ENCODE measurements at places on chromosomes 11 and 22. TPM values are rescaled to one million over a fixed set of nuclear protein-coding genes. Genes with fewer than 3 reads are reported as not detected.
A peak's percentile ranks its signal among the peaks of the same experiment; 100 is the strongest.

- DNase-seq, result no peak
- H3K27me3 ChIP-seq, result no peaks in the 10 kb centered on the region
- H3K4me1 ChIP-seq, result peaks cover 82% of the 10 kb centered on the region
- H3K27ac ChIP-seq, result peak overlapping the region; percentile 60
- no peaks in the 10 kb centered on the region for H3K36me3 ChIP-seq
- no peak overlapping the region for H3K4me3 ChIP-seq
These were observed 25.0 kb downstream of the MAML2 start for GRCh38 chr11:96317985-96318384.

DNA sequence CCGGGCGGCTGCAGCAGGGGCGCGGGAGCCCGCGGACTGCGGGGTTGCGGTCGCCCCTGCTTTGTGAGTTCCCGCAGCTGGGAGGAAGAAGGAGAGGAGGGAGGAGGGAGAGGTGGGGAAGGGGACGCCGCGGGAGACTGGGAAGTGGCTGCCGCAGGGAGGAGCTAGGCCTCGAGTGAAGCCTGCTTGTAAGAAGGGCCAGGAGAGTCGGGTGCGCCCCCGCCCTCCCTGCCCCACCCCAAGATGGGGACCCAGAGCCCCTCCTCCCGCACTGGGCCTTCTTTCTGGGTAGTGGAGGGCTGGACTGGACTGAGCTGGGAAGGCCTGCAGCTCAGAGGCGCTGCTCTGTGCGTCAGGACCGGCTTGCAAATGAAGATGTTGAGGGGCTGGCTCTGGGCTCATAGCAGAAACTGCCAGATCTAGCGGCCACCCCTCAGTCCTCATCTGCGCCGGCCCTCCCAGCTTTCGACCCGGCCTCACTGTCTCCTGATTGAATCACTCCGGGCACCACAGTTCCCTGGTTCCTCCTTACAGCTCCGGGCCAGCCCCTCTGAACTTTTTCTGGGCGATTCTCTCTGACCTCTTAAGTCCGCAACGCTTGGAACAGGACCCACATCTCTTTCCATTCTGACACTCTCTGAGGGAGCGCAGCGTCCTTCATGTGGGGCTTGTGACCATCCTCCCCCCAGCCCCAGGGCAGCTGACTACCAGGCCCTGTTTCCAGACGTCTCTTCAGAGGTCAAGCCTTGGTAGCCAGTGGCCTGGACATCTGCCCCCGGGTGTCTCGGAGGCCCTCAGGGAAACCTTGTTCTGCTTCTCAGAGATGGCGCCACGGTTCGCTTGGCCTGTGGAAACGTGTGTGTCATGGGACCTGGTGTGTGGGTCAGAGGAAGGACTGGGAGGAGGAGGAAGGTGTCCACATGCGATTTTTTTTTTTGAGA is 21.9 kb downstream of the SERPINH1 start:
- no peaks in the 10 kb centered on the region for H3K36me3 ChIP-seq
- no peaks in the 10 kb centered on the region for H3K27me3 ChIP-seq
- H3K4me3 ChIP-seq, result peak overlapping the region; percentile 72
- H3K27ac ChIP-seq, result peak overlapping the region; percentile 96

DNA sequence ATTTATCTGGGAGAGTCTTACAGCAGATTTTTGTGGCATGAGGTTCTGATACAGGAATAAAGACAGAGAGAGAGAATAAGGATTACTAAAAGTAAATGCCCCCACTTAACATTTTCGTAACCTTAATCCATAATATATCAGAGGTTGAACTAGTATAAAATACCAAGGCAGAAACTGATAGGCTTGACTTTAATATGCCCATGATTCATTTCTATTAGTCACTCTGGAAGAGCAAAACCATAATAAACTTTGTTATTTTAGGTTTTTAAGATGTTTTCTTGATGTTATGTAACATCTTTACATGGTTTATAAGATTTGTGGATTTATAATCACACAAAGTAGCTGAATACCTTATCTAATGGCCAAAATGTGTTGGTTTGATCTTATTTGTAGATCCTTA is 19.1 kb downstream of the GUCY1A2 start:
- H3K4me3 ChIP-seq, result no peak overlapping the region
- no peaks in the 10 kb centered on the region for H3K4me1 ChIP-seq
- H3K36me3 ChIP-seq, result no peaks in the 10 kb centered on the region

Gene TRIM49D1
- total RNA-seq, result not detected

DNA sequence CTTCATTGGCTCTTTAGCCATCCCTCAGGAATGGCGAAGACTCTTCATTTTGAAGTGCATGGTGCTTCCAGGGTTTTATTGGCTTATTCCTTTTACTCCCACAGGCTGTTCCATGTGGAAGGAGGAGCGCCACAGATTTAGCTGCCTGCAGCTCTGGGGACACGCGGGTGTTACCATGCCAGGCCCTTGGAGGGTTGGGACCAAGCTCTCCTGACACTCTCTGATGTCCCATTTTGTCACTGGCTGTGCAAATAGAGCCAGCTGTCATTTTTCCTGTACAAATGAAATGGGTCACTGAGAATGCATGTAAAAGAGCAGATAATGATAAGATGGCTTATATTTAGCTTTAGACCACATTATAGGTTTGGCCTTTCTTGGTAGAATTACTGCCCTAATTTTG is 9.2 kb downstream of the THYN1 start:
- no peaks in the 10 kb centered on the region for H3K27me3 ChIP-seq
- H3K27ac ChIP-seq, result no peak overlapping the region
- H3K4me1 ChIP-seq, result no peaks in the 10 kb centered on the region
- peaks cover 98% of the 10 kb centered on the region for H3K36me3 ChIP-seq
- no peak overlapping the region for H3K4me3 ChIP-seq

GRCh38 chr11:47495011-47495855 is 46.3 kb upstream of the RAPSN start:
- H3K4me1 ChIP-seq, result peaks cover 39% of the 10 kb centered on the region
- no peaks in the 10 kb centered on the region for H3K27me3 ChIP-seq

- no peak overlapping the region for H3K27ac ChIP-seq
- H3K4me1 ChIP-seq, result peaks cover 37% of the 10 kb centered on the region
- DNase-seq, result no peak
- no peaks in the 10 kb centered on the region for H3K36me3 ChIP-seq
These were observed 2.2 kb downstream of the FXYD2 start for GRCh38 chr11:117822074-117823033.

DNA sequence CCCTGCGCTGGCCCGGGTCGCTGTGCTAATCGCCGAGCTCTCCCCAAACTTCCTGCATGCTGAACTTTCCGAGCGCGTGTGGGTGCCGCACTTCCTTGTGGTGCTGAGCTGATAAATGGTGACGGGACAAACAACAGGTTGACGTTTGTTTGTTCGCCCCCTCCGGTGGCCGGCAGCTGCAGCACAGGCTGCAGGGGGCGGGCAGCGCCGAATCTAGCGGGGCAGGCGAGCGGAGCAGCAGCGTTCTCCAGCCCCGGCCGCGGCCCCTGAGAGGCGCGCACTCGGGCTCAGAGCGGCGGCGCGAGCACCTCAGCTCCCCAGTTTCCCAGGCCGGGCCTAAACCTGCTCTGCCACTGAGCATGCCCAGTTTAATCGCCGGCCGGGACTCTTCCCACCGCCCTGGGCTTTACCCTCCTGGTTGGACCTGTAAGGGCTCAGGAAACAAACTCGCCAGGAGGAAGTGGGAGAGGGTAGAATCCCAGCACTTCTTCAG is at the start of gene PDGFD:
TSS of gene PDGFD (minus strand) at position 120 of the 493 bp plus-strand sequence.
- peaks cover 13% of the 10 kb centered on the region for H3K4me1 ChIP-seq
- peak; percentile 80 for DNase-seq
- peak within 1 kb of the TSS; percentile 57 for H3K4me3 ChIP-seq
- peaks cover 8% of the 10 kb centered on the region for H3K27me3 ChIP-seq
- no peaks in the 10 kb centered on the region for H3K36me3 ChIP-seq

DNA sequence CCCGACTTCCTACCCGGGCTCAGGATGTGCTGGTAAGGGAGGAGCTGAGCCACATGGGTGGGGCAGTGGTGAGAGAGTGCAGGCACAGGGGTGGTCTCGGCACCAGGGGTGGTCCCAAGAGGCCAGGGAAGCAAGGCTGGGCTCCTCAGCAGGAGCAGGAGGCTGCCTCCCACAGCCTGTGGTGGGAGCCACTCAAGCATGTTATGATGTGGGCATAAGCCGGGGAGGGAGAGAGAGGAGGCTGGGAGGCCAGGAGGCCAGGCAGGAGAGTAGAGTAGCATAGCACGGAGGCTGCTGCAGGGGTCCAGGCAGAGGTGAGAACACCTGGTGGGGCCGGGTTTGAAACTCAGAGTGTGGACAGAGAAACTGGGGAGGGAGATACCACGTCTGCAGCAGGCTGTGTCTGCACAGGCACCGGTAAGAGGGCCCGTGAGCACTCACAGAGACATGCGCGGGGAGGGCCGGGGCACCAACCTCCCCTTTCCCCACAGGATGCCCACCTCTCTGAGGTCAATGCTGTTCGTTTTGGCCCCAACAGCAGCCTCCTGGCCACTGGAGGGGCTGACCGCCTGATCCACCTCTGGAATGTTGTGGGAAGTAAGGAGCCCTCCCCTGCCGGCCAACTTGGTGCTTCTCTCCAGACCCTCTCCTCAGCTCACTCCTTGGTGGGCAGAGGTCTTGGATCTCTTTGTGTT is 10.7 kb downstream of the ATG16L2 start:
- H3K27ac ChIP-seq, result no peak overlapping the region
- H3K36me3 ChIP-seq, result peaks cover 47% of the 10 kb centered on the region
- H3K4me3 ChIP-seq, result no peak overlapping the region
- peaks cover 25% of the 10 kb centered on the region for H3K4me1 ChIP-seq
- DNase-seq, result no peak
- H3K27me3 ChIP-seq, result no peaks in the 10 kb centered on the region

DNA sequence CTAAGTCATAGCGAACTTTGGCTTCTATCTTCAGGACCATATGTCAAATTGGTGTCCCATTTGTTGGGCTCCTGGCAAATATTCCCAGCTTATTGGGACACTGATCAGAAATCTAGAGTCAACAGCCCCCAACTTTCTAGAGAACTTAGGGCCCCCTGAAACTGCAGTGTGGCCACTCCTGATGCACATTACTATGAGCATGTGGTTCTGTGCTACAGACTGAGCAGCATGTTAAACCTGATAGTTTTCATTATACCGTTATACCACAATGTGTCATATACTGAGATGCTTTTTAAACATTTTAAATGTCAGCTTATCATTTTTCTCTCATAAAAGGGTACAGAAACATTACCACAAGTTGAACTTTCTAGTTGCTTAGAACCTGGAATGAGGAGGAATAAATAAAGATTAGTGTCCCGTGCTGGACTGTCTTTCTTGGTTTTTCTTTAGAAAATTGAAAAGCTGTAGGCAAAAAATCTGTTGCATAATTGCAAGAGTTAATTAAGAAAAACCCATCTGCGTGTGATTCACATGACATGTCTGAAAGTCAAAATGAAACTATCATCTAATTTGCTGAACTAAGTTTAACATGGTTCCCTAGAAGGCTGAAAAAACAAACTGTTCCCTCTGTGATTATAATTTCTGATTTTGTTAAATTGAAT is 16.4 kb upstream of the CTSC start:
- no peak overlapping the region for H3K27ac ChIP-seq
- H3K27me3 ChIP-seq, result no peaks in the 10 kb centered on the region
- H3K4me3 ChIP-seq, result no peak overlapping the region
- H3K36me3 ChIP-seq, result no peaks in the 10 kb centered on the region
- no peaks in the 10 kb centered on the region for H3K4me1 ChIP-seq

Gene RHOD
- total RNA-seq, result 68.3 TPM

DNA sequence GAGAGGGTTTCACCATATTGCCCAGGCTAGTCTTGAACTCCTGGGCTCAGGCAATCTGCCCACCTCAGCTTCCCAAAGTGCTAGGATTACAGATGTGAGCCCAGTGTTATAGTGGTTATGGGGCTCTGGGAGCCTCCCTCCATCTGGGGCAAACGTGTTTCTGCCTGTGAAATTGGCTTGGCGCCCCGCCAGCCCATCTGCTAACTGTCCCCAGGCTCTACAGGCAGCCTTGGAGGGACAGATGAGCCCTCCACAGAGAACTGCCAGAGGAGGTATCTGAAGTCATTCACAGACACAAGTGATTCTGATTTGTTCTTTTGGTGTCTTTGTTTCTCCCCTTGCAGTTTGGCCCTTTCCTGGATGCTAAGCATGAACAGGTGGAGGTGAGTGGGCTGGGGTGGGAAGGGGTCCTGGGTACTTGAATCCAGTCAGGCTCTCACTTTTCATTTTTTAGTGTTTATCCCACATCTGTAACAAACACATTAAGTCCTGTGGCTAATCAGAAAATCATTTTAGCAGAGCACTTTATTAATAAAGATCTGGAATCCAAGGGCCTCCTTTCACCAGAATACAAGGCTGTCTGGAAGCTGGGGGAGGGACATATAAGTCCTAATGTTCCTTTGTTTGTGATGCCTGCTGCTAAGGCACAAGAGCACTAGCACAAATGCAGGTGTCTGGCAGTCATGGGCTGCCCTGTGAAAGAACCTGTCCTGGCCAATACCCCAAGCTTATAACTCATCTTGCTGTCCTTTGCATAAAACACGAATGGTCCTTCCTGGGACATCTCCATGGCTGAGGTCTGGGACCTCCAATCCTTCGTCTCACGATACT is 25.7 kb upstream of the CDC42EP2 start:
- H3K36me3 ChIP-seq, result peaks cover 39% of the 10 kb centered on the region
- DNase-seq, result no peak
- H3K4me1 ChIP-seq, result peaks cover 41% of the 10 kb centered on the region
- no peak overlapping the region for H3K4me3 ChIP-seq

Gene MYBPC3
- total RNA-seq, result 0.21 TPM

GRCh38 chr22:31250740-31251600 is 38.9 kb downstream of the LIMK2 start:
- H3K4me3 ChIP-seq, result peak overlapping the region; percentile 56
- H3K4me1 ChIP-seq, result peaks cover 67% of the 10 kb centered on the region

DNA sequence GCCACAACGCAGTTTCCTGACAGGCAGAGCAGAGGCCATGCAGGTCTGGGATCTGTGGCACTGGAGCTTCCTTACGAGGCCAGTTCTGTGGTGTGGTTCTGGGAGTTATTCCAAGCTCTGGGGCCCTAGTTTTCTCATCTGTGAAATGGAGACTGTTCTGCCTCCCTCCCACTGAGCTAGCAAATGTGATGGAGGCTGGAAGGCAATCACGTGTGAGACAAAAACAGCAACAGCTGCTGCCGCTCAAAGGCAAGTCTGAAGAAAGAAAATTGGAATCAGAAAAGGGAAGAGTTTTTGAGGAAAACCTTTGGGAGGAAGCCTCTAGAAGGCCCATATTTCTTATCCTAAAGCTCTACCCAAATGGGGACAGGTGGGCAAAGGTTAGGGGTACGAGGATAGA is 8.3 kb upstream of the RIC3 start:
- H3K27ac ChIP-seq, result no peak overlapping the region
- no peak overlapping the region for H3K4me3 ChIP-seq
- no peaks in the 10 kb centered on the region for H3K4me1 ChIP-seq
- H3K36me3 ChIP-seq, result no peaks in the 10 kb centered on the region

Gene USP47
- total RNA-seq, result 70.6 TPM

GRCh38 chr11:70483917-70484316 is 85.6 kb downstream of the CTTN start:
- no peak overlapping the region for H3K4me3 ChIP-seq
- H3K27ac ChIP-seq, result no peak overlapping the region
- no peaks in the 10 kb centered on the region for H3K36me3 ChIP-seq

Gene NRIP3
- total RNA-seq, result 2.7 TPM

Measured in suprapubic skin (tissue), 4 donors.